Breast epithelium (tissue), 4 donors: ENCODE measurements at places on chromosomes 4 and X.

- H3K36me3 ChIP-seq, result no peaks in the 10 kb centered on the region
- no peak for DNase-seq
- H3K4me1 ChIP-seq, result no peaks in the 10 kb centered on the region
- H3K4me3 ChIP-seq, result no peak overlapping the region
Observed at GRCh38 chr4:147108409-147108808, 162.7 kb upstream of the TTC29 start.

GRCh38 chr4:6493658-6494304 is 21.4 kb upstream of the PPP2R2C start:
- H3K4me3 ChIP-seq, result peak overlapping the region; percentile 1
- H3K36me3 ChIP-seq, result no peaks in the 10 kb centered on the region
- H3K27ac ChIP-seq, result no peak overlapping the region

DNA sequence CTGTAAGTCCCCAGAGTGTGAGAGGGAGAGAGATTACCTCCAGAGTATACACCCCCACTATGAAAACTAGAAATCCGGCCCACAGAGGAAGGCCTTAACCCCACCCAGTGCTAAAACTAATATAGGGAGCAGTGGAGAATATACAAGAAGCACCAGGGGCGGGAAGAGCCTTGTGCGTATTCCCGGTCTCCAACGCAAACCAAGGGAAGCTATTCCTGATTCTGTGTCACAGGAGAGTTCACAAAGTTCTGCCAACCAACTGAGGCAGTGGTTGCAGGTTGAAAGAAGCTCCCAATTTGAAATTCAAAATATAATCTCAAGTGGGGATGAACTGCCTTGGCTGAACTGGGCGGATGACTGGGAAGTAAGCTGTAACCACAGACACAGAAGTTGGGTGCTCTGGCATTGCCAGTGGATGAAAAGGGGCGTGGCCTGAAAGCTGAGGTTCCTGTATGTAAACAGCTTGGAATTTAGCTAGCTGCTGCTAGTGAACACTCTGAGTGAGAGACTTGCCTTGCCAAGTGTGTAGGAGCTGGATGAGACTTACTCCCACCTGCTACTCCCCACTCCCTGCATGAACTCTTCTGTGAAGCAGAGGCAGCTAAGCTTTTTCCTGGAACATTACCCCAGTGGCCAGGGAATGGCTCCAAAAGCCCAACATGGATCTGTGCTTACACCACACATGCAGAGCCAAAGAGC is 32.7 kb downstream of the ELF2 start:
- peaks cover 12% of the 10 kb centered on the region for H3K4me1 ChIP-seq
- no peak overlapping the region for H3K4me3 ChIP-seq
- H3K36me3 ChIP-seq, result no peaks in the 10 kb centered on the region
- H3K27me3 ChIP-seq, result no peaks in the 10 kb centered on the region

- H3K36me3 ChIP-seq, result no peaks in the 10 kb centered on the region
- H3K27ac ChIP-seq, result no peak overlapping the region
- no peak overlapping the region for H3K4me3 ChIP-seq
- no peak for DNase-seq
- H3K4me1 ChIP-seq, result no peaks in the 10 kb centered on the region
- H3K27me3 ChIP-seq, result no peaks in the 10 kb centered on the region
Observed at GRCh38 chr4:178414042-178414441, 971.8 kb upstream of the AGA start.

DNA sequence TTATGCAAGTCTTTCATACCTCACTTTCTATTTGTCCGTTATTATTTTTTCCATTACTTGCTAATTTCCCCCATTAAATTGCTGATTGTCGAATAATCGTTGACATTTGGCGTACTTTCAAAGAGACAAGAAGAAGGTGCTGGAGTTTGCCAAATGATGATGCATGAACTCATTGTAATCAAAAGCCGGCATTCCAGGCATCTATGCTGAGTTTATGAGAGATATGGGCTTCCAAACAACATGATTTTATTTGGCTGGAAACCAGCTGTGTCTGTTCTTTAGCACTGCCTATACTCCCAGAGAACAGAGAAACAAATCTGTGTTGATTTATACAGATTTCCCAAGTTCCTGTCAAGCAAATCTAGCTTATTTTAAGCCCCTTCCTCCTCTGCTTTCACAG is 80.8 kb upstream of the RPS6KA3 start:
- H3K4me1 ChIP-seq, result no peaks in the 10 kb centered on the region
- no peaks in the 10 kb centered on the region for H3K36me3 ChIP-seq
- H3K4me3 ChIP-seq, result no peak overlapping the region
- H3K27me3 ChIP-seq, result peaks cover 34% of the 10 kb centered on the region
- no peak for DNase-seq

GRCh38 chr4:107629318-107629717 is 90.7 kb downstream of the PAPSS1 start:
- no peaks in the 10 kb centered on the region for H3K4me1 ChIP-seq
- H3K36me3 ChIP-seq, result no peaks in the 10 kb centered on the region
- H3K27me3 ChIP-seq, result no peaks in the 10 kb centered on the region
- no peak overlapping the region for H3K4me3 ChIP-seq
- no peak for DNase-seq

DNA sequence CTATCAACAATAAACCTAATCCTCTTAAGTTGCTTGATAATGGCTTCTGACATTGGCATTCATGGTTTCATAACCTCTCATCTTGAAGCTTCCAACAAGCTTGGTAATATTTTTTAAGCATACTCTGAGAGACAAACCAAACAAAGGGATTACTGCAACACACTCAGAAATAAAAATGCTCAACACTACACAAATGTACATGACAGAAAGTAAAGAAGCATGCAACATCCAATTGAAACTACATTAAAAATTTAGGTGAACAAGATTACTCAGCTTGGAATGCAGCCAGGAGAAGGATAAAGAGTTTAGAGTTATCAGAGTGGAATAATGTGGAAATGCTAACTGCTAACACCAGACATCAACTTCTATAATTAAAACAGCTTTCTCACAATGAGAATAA is 1136.6 kb upstream of the PABPC4L start:
- no peaks in the 10 kb centered on the region for H3K36me3 ChIP-seq
- H3K27me3 ChIP-seq, result no peaks in the 10 kb centered on the region
- no peak for DNase-seq
- H3K4me1 ChIP-seq, result no peaks in the 10 kb centered on the region
- H3K27ac ChIP-seq, result no peak overlapping the region
- no peak overlapping the region for H3K4me3 ChIP-seq

DNA sequence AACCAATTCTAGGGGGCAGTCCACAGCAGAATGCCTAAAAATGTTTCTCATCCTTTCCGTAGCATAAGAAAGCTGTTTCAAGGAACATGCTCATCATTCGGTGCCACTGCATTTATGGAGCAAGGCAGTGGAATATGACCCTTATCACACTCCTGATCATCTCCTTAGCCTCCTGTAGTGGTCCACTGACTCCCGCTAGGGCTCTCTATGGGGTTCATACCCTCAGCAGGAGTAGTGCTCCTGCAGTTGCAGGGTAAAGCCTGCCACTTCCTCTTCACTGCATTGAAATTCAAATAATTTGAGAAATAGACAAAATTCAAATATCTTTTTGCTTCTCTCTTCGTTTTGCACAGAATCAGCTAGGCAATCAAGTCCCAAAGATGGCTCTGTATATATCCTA is 107.0 kb downstream of the NDST3 start:
- no peak for DNase-seq
- H3K4me1 ChIP-seq, result no peaks in the 10 kb centered on the region
- H3K27me3 ChIP-seq, result no peaks in the 10 kb centered on the region
- no peak overlapping the region for H3K4me3 ChIP-seq

DNA sequence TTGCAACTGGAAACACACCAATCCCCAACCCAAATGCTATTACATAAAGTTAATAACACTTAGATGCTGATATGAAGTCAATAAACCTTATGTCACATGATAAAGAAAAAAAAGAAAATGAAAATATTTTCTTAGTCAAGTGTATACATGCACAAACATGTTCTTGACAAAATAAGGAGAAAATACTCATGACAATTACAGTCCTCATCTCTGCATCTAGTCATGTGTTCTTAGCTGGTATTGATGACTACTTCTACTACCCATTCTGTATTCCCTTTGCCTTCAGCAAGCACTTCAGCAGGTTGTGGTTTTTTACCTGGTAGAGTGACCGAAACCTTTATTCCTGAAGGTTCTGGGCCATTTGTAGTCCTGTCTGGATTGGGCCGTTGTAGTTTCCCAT is 24.9 kb downstream of the CXCL8 start:
- H3K27ac ChIP-seq, result no peak overlapping the region
- no peak for DNase-seq
- no peaks in the 10 kb centered on the region for H3K27me3 ChIP-seq
- no peaks in the 10 kb centered on the region for H3K4me1 ChIP-seq
- H3K4me3 ChIP-seq, result no peak overlapping the region

- H3K4me3 ChIP-seq, result no peak overlapping the region
- no peak for DNase-seq
- no peaks in the 10 kb centered on the region for H3K36me3 ChIP-seq
- no peaks in the 10 kb centered on the region for H3K27me3 ChIP-seq
Observed at GRCh38 chrX:83319023-83319422, 189.1 kb upstream of the POU3F4 start.

DNA sequence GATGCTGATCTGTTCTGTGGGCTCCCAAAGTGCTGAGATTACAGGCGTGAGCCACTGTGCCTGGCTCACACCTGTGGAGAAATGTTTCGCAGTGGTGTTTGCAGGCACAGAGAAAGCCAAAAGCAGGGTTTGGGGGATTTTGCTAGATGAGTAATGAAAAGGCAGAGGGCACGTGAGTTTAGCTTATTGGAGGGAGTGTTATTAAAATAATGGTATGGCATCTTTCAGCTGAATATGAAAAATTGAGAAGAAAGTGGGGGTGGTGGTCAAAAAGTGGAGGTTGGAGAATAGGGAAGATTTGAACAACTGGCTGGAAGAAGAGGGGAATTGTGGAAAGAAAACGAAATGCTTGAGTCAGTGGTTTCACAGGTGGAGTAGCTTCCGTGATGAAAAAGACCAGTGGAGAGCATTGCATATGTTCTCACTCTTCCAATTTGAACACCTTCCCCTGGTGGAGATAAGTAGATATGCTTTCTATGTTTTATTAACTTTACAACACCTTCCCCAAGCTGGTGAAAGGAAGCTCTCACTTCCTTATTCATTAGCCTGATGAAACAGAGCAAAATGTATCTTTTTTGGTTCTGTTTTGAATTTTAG is 1.1 kb upstream of the CHST7 start:
- no peak overlapping the region for H3K4me3 ChIP-seq
- no peak overlapping the region for H3K27ac ChIP-seq
- no peaks in the 10 kb centered on the region for H3K4me1 ChIP-seq

DNA sequence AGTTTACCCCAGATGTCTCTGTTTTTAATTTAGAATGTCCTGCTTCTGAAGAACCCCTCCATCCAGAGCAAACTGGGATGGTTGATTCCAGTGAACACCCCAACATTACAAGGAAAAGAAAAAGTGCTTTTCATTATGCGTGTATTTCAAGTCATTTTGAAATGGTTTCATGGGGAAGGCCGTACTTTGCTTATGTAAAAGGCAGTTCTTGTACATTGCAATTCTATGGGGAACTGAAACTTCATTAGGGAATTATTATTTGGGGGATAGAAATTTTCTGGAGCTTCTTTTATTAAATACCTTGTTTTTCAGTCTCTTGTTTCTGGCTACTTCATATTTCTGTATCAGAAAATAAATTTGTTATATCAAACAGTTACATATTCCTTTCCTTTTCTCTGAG is 96.9 kb upstream of the ZNF518B start:
- no peak overlapping the region for H3K4me3 ChIP-seq
- H3K36me3 ChIP-seq, result no peaks in the 10 kb centered on the region
- no peaks in the 10 kb centered on the region for H3K27me3 ChIP-seq
- H3K4me1 ChIP-seq, result no peaks in the 10 kb centered on the region
- DNase-seq, result no peak
- H3K27ac ChIP-seq, result no peak overlapping the region

GRCh38 chrX:44489515-44489914 is 53.1 kb downstream of the FUNDC1 start:
- no peak overlapping the region for H3K4me3 ChIP-seq
- H3K4me1 ChIP-seq, result no peaks in the 10 kb centered on the region
- no peaks in the 10 kb centered on the region for H3K36me3 ChIP-seq
- no peak overlapping the region for H3K27ac ChIP-seq
- H3K27me3 ChIP-seq, result no peaks in the 10 kb centered on the region
- no peak for DNase-seq

DNA sequence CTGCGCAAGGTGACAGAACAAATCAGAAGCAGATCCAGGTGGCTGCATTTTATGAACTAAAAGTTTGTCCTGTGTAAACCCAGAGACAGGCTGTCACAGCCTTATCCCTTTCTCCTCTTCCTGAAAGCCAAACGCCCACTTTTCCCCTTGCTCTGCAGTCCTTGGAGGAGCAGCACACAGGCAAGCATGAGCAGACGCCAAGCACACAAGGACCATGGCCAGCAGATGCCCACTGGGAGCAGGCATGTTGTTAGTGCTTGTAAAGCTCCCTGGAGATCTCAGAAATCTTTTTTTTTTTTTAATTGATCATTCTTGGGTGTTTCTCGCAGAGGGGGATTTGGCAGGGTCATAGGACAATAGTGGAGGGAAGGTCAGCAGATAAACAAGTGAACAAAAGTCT is 11.5 kb upstream of the HOPX start:
- no peak overlapping the region for H3K4me3 ChIP-seq
- no peaks in the 10 kb centered on the region for H3K36me3 ChIP-seq
- H3K4me1 ChIP-seq, result no peaks in the 10 kb centered on the region
- H3K27me3 ChIP-seq, result no peaks in the 10 kb centered on the region

DNA sequence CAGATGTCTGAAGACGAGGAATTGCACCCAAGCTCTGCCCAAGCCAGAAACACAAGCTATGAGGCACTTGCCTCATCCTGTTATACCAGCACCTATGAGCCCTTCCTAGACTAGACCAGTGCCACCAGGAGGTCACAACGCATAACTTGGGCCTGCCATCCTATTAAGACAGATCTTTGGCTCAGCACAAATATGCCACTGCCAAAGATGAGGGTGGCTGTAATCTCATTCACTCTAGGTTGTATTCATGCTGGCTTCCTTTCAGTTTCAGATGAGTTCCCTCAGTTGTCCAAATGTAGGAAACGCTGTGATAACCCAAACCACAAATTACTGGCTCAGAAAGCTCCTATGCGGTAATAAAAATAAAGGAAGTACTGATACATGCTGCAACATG is 76.5 kb upstream of the CITED1 start:
- no peaks in the 10 kb centered on the region for H3K27me3 ChIP-seq
- H3K36me3 ChIP-seq, result no peaks in the 10 kb centered on the region
- H3K4me1 ChIP-seq, result no peaks in the 10 kb centered on the region
- H3K27ac ChIP-seq, result no peak overlapping the region

DNA sequence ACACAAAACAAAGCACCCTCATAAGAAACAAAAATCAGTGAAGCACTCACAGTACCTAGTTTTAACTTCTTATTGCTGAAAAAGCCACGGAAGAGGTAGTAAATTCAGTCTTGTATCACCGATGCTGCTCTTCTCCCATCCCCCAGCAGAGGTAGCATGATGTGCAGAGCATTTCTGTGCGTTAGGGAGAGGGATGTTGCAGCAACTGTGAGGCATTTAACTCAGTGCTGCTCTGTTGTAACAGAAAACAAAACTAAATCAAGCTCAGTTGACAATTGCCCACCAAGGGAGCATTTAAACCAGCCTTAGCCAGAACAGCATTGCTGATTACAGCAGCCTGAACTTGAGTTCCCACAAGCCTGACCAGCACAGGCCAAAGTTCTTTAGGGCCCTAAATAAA is 1279.7 kb upstream of the ADGRL3 start:
- H3K27me3 ChIP-seq, result no peaks in the 10 kb centered on the region
- H3K27ac ChIP-seq, result no peak overlapping the region
- no peaks in the 10 kb centered on the region for H3K36me3 ChIP-seq
- H3K4me1 ChIP-seq, result no peaks in the 10 kb centered on the region
- H3K4me3 ChIP-seq, result no peak overlapping the region
